ENCODE measurements at places on chromosomes 12 and 14.
A peak's percentile ranks its signal among the peaks of the same experiment; 100 is the strongest.

DNA sequence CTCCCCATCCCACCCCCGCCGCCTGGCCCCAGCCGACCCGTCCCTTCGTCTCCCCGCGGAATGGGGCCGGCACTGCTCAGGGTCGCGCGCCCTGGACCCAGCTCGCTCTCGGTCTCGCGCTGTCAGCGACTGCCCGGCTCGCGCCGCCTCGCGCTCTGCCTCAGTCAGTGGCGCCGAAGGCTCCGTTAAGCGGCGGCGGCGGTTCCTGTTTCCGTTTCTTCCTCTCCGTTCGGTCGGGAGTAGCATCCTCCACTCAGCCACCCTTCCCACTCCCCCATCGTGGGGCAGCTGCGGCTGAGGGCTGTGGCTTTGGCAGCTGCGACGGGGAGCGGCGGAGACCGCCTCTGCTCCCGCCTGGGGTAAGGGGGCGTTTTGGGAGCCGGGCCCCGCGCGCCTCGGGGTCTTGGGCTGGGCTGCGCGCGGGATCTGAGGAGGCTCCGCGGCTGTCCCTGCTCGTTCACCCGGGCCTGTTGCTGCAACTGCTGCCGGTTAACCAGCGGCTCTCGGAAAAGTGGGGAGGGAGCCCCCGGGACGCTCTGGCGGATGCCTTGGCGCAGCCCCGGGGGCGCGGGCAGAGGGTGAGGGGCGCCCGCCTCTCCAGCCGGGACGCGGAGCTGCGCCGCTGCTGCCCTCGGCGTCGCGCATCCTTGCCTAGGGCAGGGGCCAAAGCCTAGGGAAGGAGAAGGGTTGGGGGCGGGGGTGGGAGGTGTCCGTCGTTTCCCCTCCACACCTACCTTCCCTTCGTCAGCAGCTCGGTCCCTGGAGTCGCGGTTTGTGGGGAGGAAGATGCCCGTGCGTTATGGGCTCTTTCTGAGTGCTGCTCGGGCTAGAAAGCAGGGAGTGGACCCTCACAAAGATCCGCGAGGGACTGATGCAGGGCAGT, 567 bp downstream of the FUT8 start:
- no peak for DNase-seq

GRCh38 chr12:13183620-13184019, 12.9 kb upstream of the EMP1 start:
- DNase-seq: no peak

DNA sequence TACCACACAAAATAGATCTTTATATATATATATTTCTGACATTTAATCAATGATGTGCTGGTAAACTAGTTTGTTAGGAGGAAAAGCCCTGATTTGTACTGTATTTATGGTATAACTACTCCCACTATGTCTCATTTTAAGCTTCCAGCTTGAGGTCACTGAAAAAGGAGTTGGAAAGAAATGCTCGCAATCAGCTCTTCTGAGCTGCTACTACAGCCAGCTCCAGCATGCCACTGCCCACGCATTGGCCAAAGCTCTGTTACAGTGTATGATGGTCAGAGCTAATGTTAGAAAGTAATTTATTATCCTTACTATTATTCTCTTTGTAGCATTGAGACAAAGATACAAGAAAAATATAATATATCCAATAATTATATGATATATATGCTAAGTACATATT, 55.0 kb upstream of the PCED1B start:
- DNase-seq: peak; percentile 36

DNA sequence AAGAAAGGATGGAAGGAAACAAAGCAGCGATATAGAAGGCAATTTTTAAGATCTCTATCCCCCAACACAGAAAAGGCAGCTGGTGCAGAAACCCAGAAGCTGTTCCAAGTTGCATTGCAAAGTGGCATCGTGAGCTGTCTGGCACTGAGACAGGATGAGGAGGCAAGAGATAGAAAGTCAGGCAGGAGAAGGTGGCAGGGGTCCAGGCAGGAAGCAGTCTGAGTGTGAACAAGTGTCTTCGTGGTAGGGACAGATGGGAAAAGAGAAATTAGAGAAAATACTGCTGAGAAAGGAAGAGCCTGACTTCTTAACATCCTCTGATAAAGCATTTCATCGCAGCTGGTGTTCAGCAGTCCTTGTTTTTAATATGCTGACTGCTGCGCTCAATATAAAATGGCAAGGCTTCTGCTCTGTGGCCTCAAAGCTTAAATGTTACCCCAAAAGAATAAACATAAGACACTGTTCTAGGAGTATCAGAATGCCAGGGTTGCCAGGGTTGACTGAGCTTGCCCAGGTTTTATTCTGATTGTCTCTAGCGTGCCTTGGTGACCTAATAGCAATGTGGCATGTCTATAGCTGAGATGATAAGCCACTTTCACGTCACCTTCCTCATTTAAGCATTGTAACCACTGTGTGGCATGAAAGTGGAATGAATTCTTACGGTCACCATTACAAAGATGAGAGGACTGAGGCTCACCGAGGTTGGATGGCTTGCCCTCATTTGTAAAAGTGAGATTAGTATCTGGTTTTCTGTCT, 397.6 kb downstream of the NUAK1 start:
- peak; percentile 76 for DNase-seq

DNA sequence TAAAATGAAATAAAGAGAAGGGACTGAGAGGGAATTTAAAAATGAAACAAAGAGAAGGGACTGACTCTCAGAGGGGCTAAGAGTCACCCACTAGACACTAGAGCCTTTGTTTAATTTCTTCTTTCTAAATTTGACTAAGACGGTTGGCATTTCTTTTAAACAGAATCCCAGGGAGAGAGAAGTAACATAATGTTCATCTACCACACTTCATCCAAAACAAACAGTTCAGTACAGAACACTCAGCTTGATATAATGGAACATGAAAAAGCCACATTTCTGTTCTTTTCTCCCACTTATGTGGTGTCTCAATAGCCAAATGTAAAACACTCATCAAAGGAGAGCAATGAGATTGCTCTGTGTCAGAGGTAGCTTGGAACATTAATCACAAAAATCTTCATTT, 10.1 kb upstream of the NT5DC3 start:
- no peak for DNase-seq

- DNase-seq: no peak
Observed at GRCh38 chr12:7966563-7966962, 30.6 kb upstream of the SLC2A3 start.

DNA sequence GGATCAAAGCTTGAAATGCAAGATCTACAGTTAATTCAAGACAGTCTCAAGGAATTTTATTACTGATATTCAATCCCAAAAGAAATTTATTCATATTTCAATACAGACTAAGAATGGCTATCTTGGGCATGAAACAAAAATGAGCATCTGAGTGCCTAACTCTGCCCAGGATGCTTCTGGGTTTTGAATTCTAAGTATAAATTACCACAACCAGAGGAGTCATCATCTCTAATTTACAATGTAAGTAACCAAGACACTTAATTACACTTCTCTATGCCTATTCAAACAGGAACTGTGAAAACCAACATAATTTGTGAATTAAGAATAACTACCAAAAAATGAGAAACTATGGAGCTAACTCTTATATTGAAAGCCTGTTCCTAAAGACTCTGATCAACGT, 14.1 kb downstream of the OSBPL8 start:
- DNase-seq: no peak

- no peak for DNase-seq
Observed at GRCh38 chr12:132045751-132046150, 96.0 kb downstream of the EP400 start.

DNA sequence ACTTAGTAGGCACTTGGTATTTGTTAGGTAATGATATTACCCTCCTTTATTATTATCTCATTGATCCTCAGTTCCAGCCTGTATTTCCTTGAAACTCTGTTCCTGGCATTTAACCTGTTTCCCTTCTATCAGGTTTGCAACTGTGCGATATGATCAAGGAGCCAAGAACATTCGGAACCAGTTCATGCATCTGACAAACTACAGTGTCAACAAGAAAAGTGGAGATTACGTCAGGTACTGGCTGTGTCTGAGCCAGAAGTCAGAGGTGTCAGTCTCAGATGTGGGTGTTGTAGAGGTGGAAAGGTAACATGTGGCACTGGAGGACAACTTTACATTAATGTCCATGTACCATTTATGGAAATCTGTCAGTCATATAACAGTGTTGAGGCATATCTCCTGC, 56.7 kb downstream of the TTLL5 start:
- no peak for DNase-seq

DNA sequence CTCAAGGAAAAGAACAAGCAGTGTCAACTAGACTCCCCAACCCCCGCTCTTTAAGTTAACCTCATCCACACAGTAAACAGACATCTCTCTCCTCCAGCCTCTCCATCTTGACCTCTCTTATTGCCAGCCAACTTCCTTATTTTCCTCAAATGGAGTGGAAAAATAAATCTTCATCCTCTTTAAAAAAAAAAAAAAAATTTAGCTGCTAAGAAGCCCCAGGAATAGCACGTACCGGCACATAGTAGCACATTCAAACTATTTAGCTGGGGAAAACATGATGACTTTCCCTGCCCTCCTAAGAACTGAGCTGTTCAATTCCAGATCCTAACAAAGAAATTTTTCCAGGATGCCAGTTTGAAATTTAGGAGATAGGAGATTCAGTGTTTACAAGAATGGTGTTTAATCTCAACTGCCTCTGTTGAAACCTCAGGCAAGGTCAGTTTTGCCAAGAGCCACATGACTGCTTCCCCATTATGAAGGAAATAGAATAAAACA, 90.8 kb downstream of the EPS8 start:
- DNase-seq: no peak

GRCh38 chr12:1922985-1923384, 4.5 kb upstream of the CACNA2D4 start:
- DNase-seq: no peak

DNA sequence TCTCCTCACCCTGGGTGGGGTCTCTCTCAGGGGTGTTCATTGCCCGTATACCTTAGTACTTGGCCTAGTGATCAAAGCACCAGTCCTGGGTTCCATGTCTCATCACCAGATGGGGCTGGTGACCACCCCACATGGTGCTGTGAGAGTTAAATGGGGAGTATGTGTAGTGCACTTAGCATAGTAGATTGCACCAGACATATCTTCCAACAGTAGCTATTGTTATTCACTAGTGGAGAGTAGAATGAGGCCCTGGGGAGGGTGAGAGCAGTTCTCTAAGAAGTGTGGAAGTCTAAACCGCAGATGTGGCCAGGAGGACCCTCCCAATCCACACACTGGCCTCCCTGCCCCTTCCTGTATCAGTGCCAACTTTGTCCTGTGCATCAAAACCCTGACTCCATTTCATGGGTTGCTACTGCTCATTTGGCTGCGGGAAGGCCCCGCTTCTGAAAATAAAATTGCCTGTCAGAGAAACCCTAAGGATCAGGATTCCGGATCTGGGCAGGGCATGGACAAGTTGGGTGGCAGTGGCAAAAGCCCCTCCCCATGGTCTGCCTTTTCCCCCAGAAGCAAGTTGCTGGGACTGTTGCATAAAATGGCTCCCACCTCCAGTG, 4.4 kb downstream of the CD9 start:
- peak; percentile 32 for DNase-seq

DNA sequence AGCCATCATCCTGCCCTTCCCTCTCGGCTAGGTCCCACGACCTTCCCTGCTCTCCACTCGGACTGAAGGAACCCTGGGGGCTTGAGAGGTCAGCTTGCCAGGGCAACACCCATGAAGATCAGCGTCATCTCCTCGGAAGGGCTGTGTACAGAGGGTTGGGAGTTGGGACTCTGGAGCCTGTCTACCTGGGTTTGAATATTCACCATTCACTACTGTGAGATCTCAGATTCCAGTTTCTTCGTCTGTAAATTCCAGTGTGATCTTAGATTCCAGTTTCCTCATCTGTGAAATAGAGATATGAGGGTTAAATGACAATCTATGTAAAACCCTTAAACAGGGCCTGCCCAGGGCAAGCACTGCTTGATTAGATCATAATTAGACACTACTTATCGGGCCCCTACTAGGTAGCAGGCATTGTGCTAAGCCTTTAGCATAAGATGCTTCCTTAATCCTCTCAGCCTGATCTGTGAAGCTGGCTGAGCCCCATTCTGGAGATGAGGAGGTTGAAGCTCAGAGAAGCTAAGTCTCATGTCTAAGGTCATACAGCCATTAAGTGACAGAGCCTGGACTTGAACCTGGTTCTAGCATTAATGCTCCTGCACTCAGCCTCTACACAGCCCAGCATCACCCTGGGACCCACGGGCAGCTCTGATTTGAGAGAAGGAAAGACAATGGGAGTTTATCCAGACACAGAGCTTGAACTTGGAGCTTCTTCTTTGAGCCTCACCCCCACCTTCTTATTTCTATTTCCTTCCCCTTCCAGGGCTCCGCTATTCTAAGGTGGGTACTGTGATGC, 612 bp upstream of the ZDHHC22 start:
- no peak for DNase-seq

DNA sequence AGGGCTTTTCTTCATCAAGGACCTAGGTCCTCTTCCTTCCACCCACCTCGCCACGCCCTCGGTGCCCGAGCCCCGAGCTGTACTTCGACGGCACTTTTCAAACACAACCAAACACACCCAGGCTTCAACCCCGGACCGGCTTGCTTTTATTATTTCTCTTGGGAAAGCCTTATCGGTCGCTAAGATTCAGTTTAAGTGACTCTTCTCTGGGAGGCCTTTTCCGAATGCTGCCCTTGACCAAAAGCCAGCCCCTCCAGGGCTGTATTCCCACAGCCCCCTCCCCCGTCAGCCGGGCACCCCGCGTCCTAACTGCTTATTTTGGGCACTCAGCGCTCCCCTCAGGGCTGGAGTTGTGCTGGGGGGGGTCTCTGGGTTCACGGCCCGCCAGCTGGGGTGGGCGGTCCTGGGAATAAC, 644 bp upstream of the PPP4R4 start:
- DNase-seq: peak; percentile 28

GRCh38 chr12:98064501-98064900, 450.9 kb upstream of the TMPO start:
- DNase-seq: no peak

Data from left cardiac atrium (tissue), 4 donors.